ENCODE measurements at places on chromosomes 3 and 15.

- DNase-seq: no peak
Measured at GRCh38 chr3:13019243-13020095, 53.8 kb downstream of the IQSEC1 start.

- no peak for DNase-seq
Measured at GRCh38 chr15:90402223-90402622, 14.2 kb downstream of the IQGAP1 start.

DNA sequence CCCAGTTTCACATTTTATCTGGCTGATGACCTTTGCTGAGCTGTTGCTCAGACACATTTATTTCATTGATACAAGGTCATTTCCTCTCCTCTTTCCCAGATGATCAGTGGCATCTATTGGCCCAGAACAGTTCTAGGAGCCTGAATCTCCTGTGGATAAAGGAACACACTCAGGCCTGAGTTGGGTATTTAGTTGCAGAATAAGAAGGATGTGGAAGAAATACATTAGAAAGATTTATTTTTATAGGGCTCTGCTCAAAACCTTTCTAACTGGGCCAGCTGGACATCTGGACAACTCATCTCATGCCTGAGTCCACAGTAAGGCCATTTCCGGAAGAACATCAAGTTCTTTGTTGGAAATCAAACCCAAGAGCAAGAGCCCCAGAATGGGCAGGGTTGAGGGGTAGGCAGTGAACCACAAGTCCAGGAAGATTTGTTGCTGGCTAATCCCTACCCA lies 19.7 kb upstream of the MFGE8 start:
- no peak for DNase-seq

- DNase-seq: no peak
Measured at GRCh38 chr15:79433276-79433990, 1.3 kb downstream of the MINAR1 start.

GRCh38 chr3:36227980-36228379 lies 152.3 kb upstream of the STAC start:
- no peak for DNase-seq

- DNase-seq: peak; percentile 85
Measured at GRCh38 chr15:52790169-52790708, at the start of gene ONECUT1. ONECUT1 (minus strand) TSS chr15:52790336; CDS start chr15:52789884, 452 bp downstream.

GRCh38 chr3:28598165-28598564 lies 249.5 kb upstream of the AZI2 start:
- DNase-seq: no peak

- DNase-seq: no peak
Measured at GRCh38 chr15:70127288-70127746, 29.6 kb upstream of the TLE3 start.

DNA sequence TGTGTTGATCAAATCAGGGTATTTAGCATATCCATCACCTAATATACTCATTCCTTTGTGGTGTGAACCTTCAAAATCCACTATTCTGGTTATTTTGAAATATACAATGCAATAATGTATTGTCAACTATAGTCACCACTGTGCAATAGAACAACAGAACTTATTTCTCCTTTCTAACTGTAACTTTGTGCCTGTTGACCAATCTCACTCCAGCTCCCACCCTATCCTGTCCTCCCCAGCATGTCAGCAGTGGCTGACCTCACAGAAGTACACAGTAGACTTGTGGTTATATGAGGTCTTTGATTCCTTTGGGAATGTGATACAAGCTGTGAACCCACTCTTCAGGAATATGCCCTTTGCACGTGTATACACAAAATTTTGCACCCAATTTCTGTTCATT lies 64.2 kb downstream of the ECT2 start:
- DNase-seq: no peak

- DNase-seq: no peak
Measured at GRCh38 chr3:17431004-17431403, 311.4 kb downstream of the TBC1D5 start.

GRCh38 chr15:66704019-66704802 lies 2.2 kb downstream of the SMAD6 start:
- no peak for DNase-seq

DNA sequence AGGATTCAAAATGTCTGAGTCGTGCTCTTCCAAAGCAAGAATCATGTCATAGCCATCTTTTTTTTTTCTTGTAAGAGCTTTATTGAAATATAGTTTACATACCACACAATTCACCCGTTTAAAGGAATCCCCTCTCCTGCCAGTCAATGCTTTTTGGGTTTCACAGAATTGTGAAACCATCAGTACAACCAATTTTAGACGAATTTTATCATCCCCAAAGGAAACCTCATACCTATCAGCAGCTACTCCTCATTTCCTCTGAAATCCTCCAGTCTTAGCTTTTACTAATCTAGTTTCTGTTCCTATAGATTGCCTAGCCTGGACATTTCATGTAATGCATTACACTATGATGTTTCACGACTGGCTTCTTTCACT lies 39.6 kb downstream of the ADIPOQ start:
- no peak for DNase-seq

DNA sequence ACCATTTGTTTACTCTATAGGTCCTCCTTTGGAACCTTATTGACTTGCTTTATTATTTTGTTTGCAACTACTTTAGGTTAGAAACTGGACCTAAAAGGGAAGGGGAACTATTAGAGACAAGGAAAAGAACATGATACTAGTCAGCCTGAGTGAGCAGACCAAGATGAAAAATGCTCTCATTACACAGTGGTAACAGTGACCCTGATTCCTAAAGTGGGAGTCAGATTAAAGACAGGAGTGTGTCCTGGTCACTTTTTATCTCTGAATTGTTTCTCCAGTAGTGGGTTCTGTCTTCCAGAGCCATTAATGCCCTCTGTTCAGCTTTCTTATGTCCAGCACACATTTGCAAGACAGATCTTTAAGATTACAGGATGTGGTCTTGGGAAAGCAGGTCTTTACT lies 124.1 kb downstream of the TMEM108 start:
- DNase-seq: no peak

- DNase-seq: no peak
Measured at GRCh38 chr3:45345846-45346580, 42.4 kb upstream of the LARS2 start.

DNA sequence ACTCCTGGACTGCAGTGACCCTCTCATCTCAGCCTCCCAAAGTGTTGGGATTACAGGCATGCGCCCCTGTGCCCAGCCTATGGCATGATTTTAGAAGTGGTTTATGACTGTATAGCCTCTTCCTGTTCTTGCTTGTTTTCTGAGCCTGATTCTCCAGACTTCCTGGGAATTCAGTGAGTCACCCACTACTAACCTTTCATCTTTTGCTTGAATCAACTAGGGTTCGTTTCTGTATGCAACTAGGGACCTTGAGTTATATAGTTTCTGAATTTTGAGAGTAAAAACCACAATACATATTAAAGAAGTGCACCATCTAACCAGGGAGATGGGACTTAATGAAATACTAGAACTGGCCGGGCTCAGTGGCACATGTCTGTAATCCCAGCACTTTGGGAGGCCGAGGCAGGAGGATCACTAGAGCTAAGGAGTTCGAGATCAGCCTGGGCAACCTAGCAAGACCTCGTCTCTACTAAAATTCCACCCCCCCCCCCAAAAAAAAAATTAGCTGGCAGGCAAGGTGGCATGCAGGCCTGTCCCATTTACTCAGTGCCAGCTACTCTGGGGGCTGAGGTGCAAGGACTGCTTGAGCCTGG lies 76.0 kb downstream of the ZNF609 start:
- DNase-seq: no peak

DNA sequence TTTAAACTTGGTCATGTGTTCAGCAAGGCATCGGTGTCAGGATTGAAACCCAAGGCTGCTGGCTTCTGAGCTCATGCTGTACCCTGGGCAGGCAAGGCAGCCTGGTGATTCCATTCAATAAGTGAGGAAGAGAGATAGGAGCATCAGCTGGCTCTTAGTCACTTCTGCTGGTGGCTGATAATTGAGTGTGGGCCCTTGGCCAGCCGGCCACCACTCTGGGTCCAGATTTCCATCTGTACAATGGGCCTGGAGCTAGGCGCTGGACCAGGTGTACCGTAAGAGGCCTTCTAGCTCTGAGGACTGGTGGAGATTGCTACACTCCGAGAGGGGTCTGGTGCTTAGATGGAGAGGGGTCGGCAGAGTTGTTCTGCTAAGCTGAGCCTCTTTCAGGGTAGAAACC lies 4.3 kb downstream of the CD276 start:
- DNase-seq: no peak

DNA sequence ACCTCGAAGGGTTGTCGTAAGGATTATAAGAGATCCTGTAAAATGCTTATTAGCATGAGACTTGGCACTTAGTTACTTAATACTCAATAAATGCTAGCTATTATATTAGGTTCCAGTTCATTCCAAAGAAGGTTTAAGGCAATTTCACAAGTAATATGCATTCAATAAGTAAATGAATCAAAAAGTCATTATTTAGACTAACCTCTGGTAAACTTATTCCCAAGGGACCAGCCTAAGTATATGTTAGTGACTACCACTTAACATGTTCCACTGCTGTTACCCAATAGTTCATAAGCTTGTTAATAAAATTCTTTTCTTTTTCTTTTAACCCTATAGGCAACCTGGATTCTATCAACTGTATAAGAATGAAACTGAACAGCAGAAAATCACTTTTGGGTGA lies 5.1 kb downstream of the PDCD10 start:
- DNase-seq: no peak

DNA sequence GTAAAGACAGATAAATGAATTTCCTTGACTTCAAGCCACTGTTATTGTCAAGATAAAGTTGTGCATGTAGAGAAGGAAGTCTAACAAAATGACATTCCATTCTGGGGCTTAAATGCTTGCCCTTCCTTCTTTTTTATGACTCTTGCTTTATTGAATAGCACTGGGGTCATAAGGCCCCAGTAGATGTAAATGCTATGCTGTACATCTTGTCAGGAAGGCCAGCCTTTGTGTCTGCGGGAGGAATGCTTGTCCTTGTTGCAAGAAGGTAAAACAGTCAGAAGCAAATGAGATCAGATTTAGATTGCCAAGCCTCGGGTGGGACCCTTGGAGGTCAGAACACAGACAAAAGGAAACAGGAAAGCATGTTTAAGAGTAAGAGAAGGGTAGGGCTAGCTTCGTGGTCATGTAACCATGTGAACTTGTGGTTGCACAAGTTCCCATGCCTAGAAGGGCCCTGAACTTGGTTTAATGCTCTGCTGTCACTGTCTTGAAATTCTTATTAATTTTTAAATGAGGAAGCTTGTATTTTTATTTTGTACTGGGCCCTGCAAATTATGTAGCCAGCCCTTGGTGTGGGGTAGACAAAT lies 81.5 kb downstream of the PPM1L start:
- no peak for DNase-seq

DNA sequence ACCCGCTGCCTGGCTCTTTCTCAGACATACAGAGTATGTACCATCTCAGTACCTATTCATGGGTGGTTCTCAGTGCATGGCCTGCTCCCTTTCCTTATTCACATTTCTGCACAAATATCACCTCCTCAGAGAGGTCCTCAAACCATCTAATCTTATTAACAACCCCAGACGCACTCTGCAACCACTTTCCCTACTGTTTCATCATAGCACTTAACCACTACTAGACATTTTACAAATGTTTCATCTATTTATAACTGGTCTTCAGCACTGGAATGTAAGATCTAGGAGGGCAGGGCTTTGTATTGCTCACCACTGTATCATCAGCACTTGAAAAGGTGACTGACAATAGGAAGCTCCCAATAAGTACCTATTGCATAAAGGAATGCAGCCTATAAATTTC lies 45.1 kb downstream of the TNIK start:
- DNase-seq: no peak

DNA sequence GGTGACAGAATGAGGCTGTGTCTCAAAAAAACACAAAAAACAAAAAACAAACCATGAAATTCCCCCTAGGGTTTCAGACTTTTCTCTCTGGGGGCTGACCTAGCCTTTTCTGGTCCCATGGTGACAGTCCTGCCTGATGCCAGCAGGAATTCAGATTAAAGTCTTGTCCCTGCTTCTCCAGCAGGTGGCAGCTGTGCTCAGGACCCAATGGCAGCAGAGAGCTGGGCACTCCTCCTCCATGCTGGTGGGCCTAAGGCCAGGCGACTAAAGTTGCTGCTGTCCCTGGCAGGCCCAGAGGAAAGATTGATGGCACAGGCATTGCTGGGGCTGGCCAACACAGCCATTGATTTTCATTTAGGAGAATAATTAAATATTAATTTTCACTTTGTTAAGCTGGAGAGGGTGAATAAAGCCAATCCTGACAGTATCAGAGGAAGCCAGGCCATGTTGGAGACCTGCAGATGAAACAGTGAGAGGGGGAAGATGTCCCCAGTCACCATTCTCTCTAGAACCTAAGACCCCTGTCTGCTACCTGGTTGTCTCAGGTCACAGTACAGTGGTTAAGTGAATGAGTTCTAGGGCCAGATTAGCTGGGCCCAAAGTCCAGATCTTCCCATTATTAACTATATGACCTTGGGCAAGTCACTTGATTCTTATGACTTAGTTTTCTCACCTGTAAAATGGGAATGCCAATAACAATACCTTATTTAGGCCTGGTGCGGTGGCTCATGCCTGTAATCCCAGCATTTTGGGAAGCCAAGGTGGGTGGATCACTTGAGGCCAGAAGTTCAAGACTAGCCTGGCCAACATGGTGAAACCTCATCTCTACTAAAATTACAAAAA lies 7.1 kb downstream of the CELF6 start:
- DNase-seq: peak; percentile 75

- DNase-seq: no peak
Measured at GRCh38 chr15:38176155-38176554, 76.5 kb upstream of the SPRED1 start.

GRCh38 chr3:60579734-60580133 lies 671.5 kb downstream of the FHIT start:
- no peak for DNase-seq

GRCh38 chr15:40855706-40856234 lies 11.9 kb downstream of the SPINT1 start:
- no peak for DNase-seq

- no peak for DNase-seq
Measured at GRCh38 chr15:74432968-74433591, 678 bp downstream of the SEMA7A start.

GRCh38 chr3:130755666-130756065 lies 9.0 kb upstream of the PIK3R4 start:
- DNase-seq: no peak

GRCh38 chr3:52809662-52810377 lies 15.2 kb downstream of the ITIH3 start:
- DNase-seq: no peak

DNA sequence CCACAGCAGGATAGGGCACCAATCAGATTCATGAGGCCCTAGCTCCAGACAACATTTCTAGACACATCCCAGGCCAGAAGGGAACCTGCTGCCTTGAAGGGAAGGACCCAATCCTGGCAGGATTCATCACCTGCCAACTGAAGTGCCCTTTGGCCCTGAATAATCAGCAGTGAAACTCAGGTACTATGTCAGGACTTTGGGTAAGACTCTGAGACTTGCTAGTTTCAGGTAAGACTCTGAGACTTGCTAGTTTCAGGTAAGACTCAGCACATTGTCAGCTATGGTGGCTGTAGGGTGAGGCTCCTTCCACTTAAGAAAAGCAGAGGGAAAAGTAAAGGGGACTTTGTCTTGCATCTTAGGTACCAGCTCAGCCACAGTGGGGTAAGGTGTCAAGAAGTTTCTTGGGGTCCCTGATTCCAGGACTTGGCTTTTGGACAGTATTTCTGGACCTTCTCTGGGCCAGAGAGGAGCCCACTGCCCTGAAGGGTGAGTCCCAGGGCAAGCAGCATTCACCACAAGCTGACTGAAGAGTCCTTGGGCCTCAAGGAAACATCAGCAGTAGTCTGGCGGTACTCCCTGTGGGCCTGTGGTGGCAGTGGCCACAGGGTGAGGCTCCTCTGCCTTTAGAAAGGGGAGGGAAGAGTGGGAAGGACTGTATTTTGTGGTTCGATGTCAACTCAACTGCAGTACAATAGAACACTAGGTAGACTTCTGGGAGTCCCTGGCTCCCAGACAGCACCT lies 13.7 kb upstream of the COL8A1 start:
- no peak for DNase-seq
